ENCODE measurements at places on chromosomes 7 and 10. TPM values are rescaled to one million over a fixed set of nuclear protein-coding genes. Genes with fewer than 3 reads are reported as not detected.

- H3K36me3 ChIP-seq = no peaks in the 10 kb centered on the region
- DNase-seq = no peak
- no peak overlapping the region for H3K27ac ChIP-seq
- H3K4me1 ChIP-seq = no peaks in the 10 kb centered on the region
These were observed 129.2 kb downstream of the TNS3 start for GRCh38 chr7:47452715-47453092.

GRCh38 chr10:104639590-104640338, 1.3 kb upstream of the SORCS3 start:
- H3K4me1 ChIP-seq = no peaks in the 10 kb centered on the region
- DNase-seq = no peak
- no peaks in the 10 kb centered on the region for H3K36me3 ChIP-seq
- no peak overlapping the region for H3K4me3 ChIP-seq

The SPDYE2 gene
- total RNA-seq = 0.20 TPM

- no peak overlapping the region for H3K4me3 ChIP-seq
- H3K27me3 ChIP-seq = no peaks in the 10 kb centered on the region
- H3K4me1 ChIP-seq = no peaks in the 10 kb centered on the region
- H3K27ac ChIP-seq = no peak overlapping the region
These were observed 66.8 kb upstream of the SEPHS1 start for GRCh38 chr10:13414855-13415254.

The LDB3 gene
- total RNA-seq = 0.08 TPM

- DNase-seq = no peak
- no peaks in the 10 kb centered on the region for H3K36me3 ChIP-seq
- no peaks in the 10 kb centered on the region for H3K27me3 ChIP-seq
- H3K4me3 ChIP-seq = no peak overlapping the region
These were observed 5.1 kb downstream of the PHYH start for GRCh38 chr10:13294784-13295183.

The NUDT13 gene
- 2.5 TPM for total RNA-seq

GRCh38 chr10:24813856-24814255, 90.2 kb upstream of the ARHGAP21 start:
- H3K27me3 ChIP-seq = no peaks in the 10 kb centered on the region
- H3K36me3 ChIP-seq = no peaks in the 10 kb centered on the region
- DNase-seq = no peak
- H3K27ac ChIP-seq = no peak overlapping the region

The MDFIC gene
- total RNA-seq = 68.1 TPM
